Stomach (tissue), 19 donors: ENCODE measurements at places on chromosomes 7 and 10. TPM values are rescaled to one million over a fixed set of nuclear protein-coding genes. Genes with fewer than 3 reads are reported as not detected.

Gene RAMP3
- total RNA-seq, result 6.2 TPM

- peaks cover 11% of the 10 kb centered on the region for H3K4me1 ChIP-seq
- H3K4me3 ChIP-seq, result no peak overlapping the region
- no peak overlapping the region for H3K27ac ChIP-seq
Measured at GRCh38 chr10:88687853-88688467, 18.1 kb upstream of the LIPK start.

GRCh38 chr10:77391605-77392235, 245.9 kb downstream of the KCNMA1 start:
- no peaks in the 10 kb centered on the region for H3K27me3 ChIP-seq
- peaks cover 5% of the 10 kb centered on the region for H3K4me1 ChIP-seq
- peak; percentile 92 for DNase-seq
- H3K27ac ChIP-seq, result peak overlapping the region; percentile 38
- H3K4me3 ChIP-seq, result no peak overlapping the region
- H3K36me3 ChIP-seq, result no peaks in the 10 kb centered on the region

DNA sequence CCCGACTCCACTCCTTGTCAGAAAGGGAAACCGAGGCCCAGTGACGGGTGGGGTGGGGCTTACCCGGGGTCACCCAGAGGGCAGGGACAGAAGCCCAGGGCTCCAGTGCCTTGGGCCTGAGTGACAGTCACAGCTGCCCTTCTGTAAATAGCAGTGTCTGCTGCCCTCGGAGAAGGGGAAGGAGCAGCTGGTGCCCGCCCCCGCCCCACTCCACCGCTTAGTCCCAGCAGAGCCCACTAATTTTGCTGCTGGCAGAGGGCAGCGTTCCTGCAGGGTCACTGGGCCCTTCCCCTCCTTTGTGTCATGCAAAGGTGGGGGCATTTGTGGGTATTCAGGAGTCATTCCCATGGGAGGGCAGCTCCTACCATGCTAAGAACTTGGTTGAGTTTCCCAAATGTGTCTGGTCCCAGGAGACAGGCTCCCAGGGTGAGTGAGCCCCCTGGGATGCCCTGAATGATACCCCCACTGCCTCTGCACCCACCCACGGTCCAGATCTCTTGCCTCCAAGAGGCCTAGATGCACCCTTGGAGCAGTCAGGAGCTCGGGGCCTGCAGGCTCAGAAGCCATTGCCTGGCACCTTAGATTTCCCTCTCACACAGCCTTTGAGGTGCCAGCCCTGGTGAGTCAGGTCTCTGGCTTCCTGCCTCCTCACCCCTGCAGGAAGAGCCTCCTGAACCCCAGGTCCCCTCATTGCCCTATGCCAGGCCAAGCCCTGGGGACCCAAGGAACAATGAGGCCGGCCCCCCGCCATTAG, 17.2 kb downstream of the SH2B2 start:
- H3K4me3 ChIP-seq, result no peak overlapping the region
- no peaks in the 10 kb centered on the region for H3K27me3 ChIP-seq
- H3K36me3 ChIP-seq, result peaks cover 7% of the 10 kb centered on the region
- peak overlapping the region; percentile 10 for H3K27ac ChIP-seq
- no peak for DNase-seq

DNA sequence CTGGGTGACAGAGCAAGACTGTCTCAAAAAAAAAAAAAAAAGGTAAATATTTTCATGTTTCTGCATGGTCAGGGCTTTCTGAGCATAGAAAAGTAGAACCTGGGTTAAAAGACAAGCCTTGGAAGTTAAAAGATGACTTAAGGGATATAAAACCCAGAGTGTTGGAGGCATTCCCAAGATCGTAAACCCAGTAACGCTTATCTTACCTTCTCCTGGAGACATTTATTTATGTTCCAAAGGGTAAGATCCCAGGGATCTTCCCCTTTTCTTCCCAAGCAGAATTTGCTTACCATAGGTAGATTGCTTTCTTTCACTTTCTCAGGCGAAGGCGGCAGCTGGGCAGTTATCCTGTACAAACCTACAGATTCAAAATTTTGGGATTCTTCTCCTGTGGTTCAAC, 22.2 kb downstream of the SUGCT start:
- H3K4me3 ChIP-seq, result no peak overlapping the region
- H3K27ac ChIP-seq, result no peak overlapping the region
- no peaks in the 10 kb centered on the region for H3K4me1 ChIP-seq
- H3K27me3 ChIP-seq, result no peaks in the 10 kb centered on the region
- no peaks in the 10 kb centered on the region for H3K36me3 ChIP-seq
